ENCODE measurements at places on chromosomes 16 and 17.

- DNase-seq, result no peak
These were observed 6.6 kb downstream of the CDC42EP4 start for GRCh38 chr17:73304971-73305812.

DNA sequence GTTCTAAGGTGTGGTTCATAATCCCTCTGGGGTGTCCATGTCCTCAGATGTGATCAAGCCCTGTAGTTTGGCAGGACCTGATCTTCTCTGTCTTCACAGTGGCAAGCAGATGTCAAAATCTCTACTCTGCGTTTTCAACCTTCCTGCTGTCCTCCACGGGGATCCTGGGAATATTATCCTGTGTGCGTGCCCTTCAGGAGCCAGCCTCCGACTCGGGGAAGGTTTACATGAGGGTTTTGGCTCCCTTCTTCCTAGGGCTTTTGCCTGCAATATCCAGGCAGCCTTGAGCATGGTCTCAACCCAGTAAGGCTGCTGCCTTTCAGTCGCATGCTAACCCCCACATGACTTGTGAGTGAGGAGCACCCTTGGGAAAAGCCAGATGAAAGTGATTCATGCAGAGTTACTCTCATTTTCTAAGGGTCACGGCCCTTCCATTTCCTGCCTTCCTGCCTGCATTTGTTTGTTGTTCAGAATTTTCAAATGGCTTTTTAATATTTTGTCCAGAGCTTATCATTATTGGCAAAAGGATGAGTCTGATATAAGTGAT lies 202.2 kb upstream of the CHMP6 start:
- DNase-seq, result no peak

DNA sequence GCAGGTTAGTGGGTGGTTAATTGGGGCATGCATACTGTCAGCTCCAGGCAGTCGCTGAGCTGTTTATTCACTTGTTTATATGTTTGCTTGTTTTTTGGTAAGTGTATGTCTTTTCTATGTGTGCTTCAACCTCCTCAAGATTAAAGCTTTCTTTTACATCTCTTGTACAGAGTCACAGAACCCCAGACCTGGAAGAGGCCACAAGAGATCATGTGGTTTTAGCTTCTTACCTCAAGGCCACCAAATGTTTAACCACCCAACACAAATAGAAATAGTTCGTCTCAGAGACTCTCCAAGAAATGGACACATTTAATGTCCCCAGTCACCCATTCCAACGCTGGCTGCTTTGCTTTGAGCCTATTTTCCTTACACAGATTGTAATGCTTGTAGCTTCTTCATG lies 11.8 kb upstream of the TMEM98 start:
- no peak for DNase-seq

DNA sequence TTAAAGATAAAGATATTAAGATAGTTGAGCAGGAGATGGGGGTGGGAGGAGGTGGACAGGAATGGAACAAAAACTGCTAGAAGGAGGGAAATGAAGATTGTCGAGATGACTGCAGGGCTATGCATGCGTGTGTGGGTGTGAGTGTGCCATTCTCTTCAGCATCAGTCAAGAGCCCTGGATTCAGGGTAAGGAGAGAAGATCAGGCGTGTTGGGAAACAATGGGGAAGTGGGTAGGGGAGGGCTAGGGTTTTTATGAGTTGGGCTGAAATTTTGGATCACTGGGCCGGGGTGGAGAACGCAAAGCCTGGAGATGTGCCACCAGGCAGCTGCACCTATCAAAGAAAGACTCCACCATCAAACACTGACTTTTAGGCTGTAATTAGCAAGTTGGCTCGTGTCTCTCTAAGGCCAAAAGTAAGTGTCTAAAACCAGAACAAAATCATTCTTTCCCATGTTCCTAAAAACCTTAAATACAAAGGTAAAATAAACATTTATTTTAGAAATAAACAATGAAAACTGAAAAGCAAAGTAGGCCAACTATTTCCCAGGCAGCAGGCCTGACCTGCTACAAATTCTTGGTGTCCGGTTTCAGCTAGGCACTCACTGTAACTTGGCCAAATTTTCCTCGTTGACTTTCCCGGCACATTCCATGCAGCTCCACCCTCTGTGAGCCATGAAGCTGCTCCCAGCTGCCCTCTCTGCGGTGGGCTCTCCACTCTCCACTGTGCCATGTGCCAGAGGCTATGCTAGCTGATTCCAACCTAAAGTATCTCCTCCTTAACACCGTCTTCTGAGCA lies 4.2 kb downstream of the CDRT4 start:
- DNase-seq, result no peak

Measured in stimulated activated CD8-positive, alpha-beta memory T cell treated with anti-CD3 and anti-CD28 coated beads, Interleukin-2, amount 100 ng/mL, for 48 hours (primary cell).